HS-27A (cell line): ENCODE measurements at places on chromosomes 6 and 20.

DNA sequence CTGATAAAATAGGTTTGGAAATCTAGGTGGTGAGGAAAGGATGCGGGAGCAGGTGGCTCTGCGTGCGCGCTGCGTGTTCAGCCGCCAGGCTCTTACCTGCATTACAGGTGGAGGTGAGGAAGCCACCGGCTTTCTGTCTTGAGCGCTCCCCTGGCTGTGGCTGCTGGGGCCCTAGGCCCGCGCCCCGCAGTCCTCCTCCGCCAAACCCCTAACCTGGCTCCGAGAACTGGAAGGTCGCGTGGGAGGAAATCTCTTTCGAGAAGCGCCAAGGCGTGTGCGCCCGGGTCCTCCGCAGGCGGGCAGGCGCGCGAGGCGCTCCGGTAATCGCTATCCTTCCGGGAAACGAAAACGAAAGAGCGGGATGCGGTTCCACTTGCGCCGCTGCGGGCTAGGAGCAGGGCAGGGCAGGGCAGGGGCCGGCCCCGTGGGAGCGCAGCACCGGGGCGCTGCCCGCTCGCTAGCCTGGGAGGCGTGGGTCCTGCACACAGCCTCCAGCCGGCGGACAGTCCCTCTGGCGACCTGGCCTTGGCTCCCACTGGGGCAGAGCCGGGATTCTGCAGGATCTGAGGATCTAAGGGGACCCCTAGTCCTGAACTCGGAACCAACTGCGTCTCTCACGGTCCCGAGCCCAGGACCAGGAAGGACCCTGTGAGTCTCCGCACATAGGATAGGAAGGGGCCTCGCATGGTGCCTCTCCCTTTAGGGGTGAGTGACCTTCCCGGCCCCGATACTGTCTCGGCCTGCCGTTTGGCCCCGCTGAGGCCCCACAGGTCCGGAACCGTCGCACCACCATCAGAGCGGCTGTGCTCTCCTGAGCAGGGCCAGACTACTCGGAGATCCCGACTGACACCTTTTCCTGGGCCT lies at the start of gene ETV7:
TSS of gene ETV7 (minus strand) at position 230 of the 864 bp plus-strand sequence. CDS start at position 102, 128 bp downstream.
- DNase-seq: no peak

GRCh38 chr6:149079456-149079855 lies 238.1 kb upstream of the TAB2 start:
- no peak for DNase-seq

DNA sequence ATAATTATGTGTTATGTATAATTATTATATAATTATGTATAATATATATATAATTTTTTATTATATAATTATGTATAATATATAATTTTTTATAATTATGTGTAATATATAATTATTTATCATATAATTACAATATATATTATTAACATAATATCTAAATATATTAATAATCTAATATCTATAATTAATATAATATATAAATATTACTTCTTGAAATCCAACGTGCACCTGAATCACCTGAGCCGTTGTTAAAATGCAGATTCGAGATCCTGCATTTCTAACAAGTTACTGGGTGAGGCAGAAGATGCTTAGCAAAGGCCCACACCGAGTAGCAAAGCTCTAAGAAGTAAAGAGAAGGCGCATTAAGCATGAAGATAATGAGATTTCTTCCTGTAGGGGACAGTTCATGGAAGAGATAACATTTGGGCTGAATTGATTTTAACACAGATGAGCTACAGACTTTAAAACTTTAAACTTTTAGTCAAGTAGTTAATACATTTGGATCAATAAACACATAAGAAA lies 406.4 kb upstream of the PLCB4 start:
- DNase-seq: no peak

- DNase-seq: no peak
These were observed 24.1 kb downstream of the HECA start for GRCh38 chr6:139159016-139159415.

DNA sequence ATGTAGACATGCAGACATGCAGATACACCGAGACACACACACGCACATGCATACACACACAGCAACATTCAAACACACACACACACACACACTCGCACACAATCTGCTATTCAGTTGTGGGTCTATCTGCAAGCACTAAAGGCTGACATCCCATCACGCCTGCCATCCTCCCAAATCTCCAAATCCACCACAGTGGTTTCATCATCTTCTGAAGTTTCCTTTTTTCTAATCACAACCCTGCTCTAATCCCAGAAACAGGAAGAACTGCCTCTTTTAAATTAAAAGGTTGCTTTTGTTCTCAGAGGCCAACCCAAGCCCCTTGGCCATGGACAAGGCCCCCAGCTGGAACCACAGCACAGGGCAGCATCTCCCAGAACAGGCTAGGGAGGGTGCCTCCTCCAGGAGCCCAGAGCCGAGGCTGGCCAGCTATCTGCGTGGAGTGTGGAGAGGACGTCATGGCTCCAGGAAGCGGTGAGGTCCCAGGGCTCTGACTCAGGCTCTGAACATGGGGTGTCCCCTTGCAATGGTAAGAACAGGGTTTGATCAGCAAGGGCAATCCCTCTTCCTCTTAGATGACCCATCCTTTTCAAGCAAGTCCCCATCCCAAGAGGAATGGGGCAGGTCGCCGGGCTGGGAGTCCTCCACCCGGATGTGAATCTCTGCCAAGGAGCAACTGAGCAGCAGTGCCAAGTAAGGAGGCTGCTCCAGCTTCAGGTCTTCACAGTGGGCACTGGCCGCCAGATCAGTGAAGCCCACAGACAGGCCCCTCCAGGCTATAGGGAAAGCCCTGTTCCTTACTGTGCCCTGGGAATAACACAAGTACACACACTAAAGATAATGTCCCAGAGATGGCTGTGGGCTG lies 14.7 kb downstream of the FOXF2 start:
- no peak for DNase-seq

- no peak for DNase-seq
These were observed 41.8 kb downstream of the TFEB start for GRCh38 chr6:41693281-41694240.

GRCh38 chr20:40563296-40563950 lies 125.6 kb downstream of the MAFB start:
- peak; percentile 82 for DNase-seq

GRCh38 chr6:19869464-19869863 lies 32.3 kb downstream of the ID4 start:
- DNase-seq: no peak

- no peak for DNase-seq
These were observed 248.2 kb downstream of the KHDC1L start for GRCh38 chr6:72977114-72977513.

DNA sequence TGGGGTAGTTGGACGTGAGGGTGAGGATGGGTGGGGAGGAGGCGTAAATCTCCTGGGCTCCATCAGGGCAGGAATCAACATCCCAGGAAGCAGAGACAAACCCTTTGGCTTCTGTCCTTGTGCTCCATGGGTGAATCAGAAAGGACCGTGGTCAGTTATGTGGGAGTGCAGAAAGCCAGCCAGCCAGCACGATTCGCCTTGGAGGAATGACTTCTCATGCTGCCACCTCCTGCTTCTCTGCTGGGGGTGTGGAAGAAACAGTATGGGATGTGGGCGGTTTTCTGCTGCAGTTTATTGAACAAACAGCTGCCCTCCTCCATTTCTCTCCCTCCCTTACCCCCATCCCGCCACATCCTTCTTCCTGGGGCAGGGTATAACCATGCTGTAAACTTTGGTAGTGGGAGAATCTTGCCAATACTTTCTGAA lies 214.5 kb downstream of the SOX4 start:
- DNase-seq: no peak

GRCh38 chr6:27861861-27862260 lies 50.3 kb downstream of the OR2B2 start:
- no peak for DNase-seq

- no peak for DNase-seq
These were observed 2.1 kb upstream of the VSX1 start for GRCh38 chr20:25083773-25084625.

DNA sequence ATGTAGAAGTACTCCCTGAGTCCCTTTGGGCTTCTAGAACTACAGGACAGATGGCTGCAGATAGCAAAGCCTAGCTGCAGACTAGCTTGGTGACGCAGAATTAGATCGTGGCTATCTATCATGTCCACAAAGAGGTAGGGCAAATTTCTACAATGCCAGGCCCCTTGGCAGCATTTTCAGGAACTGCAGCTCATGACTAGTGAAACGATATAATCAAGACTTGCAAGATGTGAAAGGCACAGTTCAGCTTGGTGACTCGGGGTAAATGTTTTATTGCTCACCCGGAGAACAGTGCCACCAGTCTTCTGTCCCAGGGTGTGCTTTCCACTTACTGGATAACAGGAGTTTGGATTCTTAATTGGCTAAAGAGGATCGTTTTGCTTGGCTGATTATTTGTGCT lies 108.7 kb upstream of the LY86 start:
- DNase-seq: no peak

GRCh38 chr6:168559574-168560098 lies 118.7 kb downstream of the SMOC2 start:
- DNase-seq: no peak

- DNase-seq: no peak
These were observed 28.3 kb downstream of the NPEPL1 start for GRCh38 chr20:58720890-58721289.

GRCh38 chr6:114315831-114316595 lies 26.8 kb downstream of the HS3ST5 start:
- DNase-seq: no peak

DNA sequence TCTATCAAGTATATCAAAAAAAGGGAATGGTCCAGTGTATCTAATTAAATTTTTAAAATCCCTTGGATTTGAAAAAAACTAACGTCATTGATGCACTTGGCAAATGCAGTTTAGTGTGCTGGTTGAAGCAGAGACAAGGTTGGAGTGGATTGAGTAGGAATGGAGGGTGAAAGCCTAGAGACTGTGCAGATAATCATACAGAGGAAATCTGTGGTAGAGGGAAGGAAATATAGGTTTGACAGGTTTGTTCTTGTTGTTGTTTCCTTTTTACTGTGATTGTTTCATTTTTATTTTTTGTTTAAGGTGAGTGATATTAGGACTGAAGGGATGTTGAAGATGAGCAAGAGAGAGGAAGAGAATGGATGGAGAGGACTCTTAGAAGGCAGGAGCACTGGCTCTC lies 29.0 kb upstream of the L3MBTL3 start:
- DNase-seq: no peak

DNA sequence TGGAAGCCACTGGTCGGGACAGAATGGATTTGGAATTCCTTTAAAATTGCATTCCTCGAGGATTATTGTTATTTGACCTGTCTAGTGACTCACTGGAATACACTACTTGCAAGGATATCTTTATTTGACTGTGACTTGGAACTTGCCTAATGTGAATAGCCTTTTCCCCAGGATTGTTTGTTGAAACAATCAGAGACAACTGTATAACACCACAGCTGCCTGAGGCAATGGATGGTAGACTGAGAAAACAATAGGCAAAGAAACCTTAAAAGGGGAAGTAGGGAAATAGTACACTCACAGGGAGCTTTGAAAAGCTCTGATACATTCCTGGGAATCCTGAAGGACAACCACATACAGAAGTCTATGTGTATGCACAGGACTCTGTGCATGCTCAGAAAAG lies 465.3 kb downstream of the BMP2 start:
- DNase-seq: no peak

GRCh38 chr6:9140951-9141460 lies 705.7 kb upstream of the SLC35B3 start:
- DNase-seq: peak; percentile 4

DNA sequence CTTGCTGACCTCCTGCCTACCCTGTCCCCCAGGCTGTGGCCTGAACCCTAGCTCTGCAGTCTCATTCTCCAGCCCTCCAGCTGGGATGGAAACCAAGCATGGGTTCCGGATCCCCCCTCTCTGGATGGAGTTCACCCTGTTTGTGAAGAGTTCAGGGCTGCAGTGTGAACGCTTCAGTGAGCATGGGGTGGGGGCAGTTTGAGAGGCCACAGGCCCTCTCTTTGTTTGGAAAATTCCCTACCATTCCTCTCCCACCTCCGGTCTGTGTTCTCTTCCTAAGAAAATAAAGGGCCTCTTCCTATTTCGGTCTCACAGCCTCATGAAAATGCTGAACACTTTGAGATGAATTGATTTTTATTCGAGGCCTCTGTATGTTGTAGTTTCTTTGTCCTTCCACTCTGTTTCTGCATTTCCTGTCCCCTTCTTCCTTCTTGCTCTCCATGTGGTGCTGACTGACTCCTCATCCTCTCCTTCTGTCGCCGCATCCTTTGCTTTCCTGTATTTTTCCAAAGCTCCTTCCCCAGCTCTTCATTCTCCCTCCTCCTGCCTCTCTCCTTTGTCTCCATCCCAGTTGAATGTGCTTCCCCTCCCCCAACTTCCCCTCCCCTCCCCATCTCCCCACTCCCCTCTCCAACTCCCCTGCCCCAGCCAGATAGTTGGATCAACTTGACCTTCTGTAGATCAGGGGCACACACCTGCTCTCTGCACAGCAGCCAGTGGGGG lies 2.4 kb upstream of the KCNK5 start:
- no peak for DNase-seq
